ENCODE measurements at places on chromosomes 7 and 10. TPM values are rescaled to one million over a fixed set of nuclear protein-coding genes. Genes with fewer than 3 reads are reported as not detected.

Gene SEC61A2
- 15.6 TPM for total RNA-seq

Gene AMZ1
- 0.50 TPM for total RNA-seq

Gene LOXL4
- 26.5 TPM for total RNA-seq

Gene SRRM3
- total RNA-seq, result 0.83 TPM

Gene CAV1
- total RNA-seq, result 894 TPM

Gene NUTM2A
- 1.3 TPM for total RNA-seq

Gene TET1
- 0.24 TPM for total RNA-seq

Gene ZNF398
- 16.0 TPM for total RNA-seq

Gene C10orf53
- not detected for total RNA-seq

Gene NUTM2E
- total RNA-seq, result not detected

Gene ITPRID1
- not detected for total RNA-seq

Gene PNLIPRP3
- total RNA-seq, result 98.2 TPM

Gene HKDC1
- 1.1 TPM for total RNA-seq

Gene ATOH7
- total RNA-seq, result not detected

Gene OR6V1
- not detected for total RNA-seq

Gene DPP6
- not detected for total RNA-seq

Gene LRRC18
- not detected for total RNA-seq

Gene AGMO
- not detected for total RNA-seq

Gene UTF1
- total RNA-seq, result not detected

Gene DDC
- not detected for total RNA-seq

Gene TMEM168
- total RNA-seq, result 33.8 TPM

Gene FAM13C
- total RNA-seq, result 2.1 TPM

Gene ZNF467
- 0.17 TPM for total RNA-seq

Gene GGCT
- 60.3 TPM for total RNA-seq

Gene SFRP5
- not detected for total RNA-seq

Gene TRIM8
- total RNA-seq, result 36.8 TPM

Gene RNF148
- total RNA-seq, result not detected

Gene SRGN
- total RNA-seq, result 0.45 TPM

Gene TRAPPC14
- 15.3 TPM for total RNA-seq

Gene FAM25G
- 2.9 TPM for total RNA-seq

Gene PTPRN2
- 0.33 TPM for total RNA-seq

Gene EIF5AL1
- total RNA-seq, result 0.67 TPM

Gene TMEM270
- not detected for total RNA-seq

Gene CYP3A7
- total RNA-seq, result not detected

Gene AGR3
- not detected for total RNA-seq

Gene LRRC4
- under 0.01 TPM for total RNA-seq

Gene SLC16A9
- 0.07 TPM for total RNA-seq

Gene MRLN
- not detected for total RNA-seq

Gene GPR85
- 2.2 TPM for total RNA-seq

Gene IKZF1
- total RNA-seq, result not detected

Gene GCK
- total RNA-seq, result not detected

Gene TSPAN13
- total RNA-seq, result 15.7 TPM

Gene FKBP6
- not detected for total RNA-seq

Gene OR6B1
- not detected for total RNA-seq

Gene GSAP
- total RNA-seq, result 10.3 TPM

Gene TMEM176B
- not detected for total RNA-seq

Gene TSPAN12
- 0.29 TPM for total RNA-seq

All from mammary epithelial cell (primary cell).